Germinal center (tissue), 1 donor: ENCODE measurements at places on chromosomes 11 and 22.
A peak's percentile ranks its signal among the peaks of the same experiment; 100 is the strongest.

- no peak for DNase-seq
Observed at GRCh38 chr11:29326757-29327156, 690.1 kb downstream of the KCNA4 start.

- no peak for DNase-seq
Observed at GRCh38 chr11:1041471-1041870, 5.0 kb upstream of the MUC6 start.

- no peak for DNase-seq
Observed at GRCh38 chr11:35792846-35793192, 130.2 kb downstream of the TRIM44 start.

DNA sequence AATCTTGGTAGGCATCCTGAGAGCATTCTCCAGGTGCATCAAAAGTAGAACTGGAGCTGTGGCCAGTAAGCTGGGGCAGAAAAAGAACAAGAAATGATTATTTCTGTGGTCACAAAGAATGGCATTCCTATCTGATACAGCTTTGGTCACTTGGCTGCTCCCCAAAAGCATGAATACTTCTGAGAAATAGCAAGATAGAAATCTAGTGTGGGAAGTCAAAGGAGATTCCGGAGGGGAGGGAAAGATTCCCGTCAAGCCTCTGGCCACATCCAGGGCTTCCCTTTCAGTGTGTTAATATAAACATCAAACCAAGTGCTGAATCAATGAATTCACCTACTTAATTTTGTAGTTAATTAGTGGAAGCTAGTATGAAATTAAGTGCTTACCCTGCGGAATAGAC is 1185.4 kb downstream of the LRRC4C start:
- no peak for DNase-seq

- DNase-seq: no peak
Observed at GRCh38 chr11:130801333-130802122, 114.8 kb downstream of the SNX19 start.

- DNase-seq: no peak
Observed at GRCh38 chr11:32255841-32256240, 165.0 kb downstream of the RCN1 start.

- DNase-seq: no peak
Observed at GRCh38 chr11:63889344-63889743, 27.6 kb downstream of the RCOR2 start.

- DNase-seq: no peak
Observed at GRCh38 chr11:42271306-42271705, 811.9 kb upstream of the LRRC4C start.

- DNase-seq: no peak
Observed at GRCh38 chr11:23502826-23503225, 642.6 kb upstream of the CCDC179 start.

- DNase-seq: no peak
Observed at GRCh38 chr11:133306019-133306418, 226.3 kb downstream of the OPCML start.

DNA sequence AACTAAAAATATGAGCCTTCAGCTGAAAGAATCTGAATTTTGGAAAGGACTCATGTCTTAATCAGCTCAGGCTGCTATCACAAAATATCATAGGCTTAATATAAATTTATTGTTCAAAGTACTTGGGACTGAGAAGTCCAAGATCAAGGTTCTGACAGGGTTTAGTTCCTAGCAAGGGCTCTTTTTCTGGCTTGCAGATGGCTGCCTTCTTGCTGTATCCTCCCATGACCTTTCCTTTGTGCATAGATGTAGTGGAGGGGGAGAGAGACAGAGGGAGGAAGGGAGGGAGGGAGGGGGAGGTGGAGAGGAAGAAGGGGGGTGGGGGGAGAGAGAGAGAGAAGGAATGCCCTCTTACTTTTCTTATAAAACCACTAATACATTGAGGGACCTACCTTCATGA is 306.8 kb upstream of the DDI1 start:
- no peak for DNase-seq

- DNase-seq: no peak
Observed at GRCh38 chr11:71139516-71140205, 112.7 kb downstream of the SHANK2 start.

GRCh38 chr22:48821727-48822126 is 1005.9 kb downstream of the BRD1 start:
- DNase-seq: no peak

GRCh38 chr11:80846442-80846841 is 1405.6 kb upstream of the TENM4 start:
- DNase-seq: no peak

DNA sequence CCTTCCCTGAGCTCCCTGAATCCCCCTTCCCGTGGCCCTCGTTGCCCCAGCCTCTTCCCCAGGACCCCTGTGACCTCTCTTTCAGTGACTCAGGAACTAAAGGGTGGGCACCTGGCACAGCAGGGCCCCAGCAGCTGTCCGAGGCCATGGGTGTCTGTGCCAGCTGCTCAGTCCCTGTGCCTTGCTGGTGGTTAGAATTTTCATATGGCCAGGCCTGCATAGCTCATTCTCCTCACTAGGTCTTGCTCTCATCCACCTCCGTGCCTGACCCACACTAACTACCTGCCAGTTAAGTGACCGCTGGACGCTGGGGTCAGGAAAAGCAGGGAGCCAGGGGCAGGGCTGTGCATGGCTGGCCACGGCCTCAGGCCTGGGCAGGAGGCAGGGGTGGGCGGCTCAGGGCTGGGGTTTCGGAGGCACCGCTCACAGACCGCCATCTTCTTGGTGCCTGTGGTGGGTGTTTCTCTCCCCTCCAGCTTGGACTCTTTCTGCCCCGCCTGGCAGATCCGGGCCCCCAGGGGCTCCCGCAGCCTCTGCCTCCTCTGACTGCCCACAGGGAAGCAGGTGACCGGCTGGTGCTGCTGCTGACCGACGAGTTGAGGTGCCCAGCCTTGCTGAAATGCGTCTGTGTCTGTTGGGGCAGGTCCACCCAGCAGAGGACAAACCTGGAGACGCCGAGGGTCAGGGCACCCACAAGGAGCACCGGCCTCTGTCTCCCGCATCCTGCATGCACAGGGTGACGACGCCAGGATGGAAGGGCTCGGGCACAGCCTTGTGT is 20.3 kb downstream of the MRGPRD start:
- DNase-seq: no peak

- no peak for DNase-seq
Observed at GRCh38 chr11:111765320-111765983, 737 bp downstream of the PPP2R1B start.

DNA sequence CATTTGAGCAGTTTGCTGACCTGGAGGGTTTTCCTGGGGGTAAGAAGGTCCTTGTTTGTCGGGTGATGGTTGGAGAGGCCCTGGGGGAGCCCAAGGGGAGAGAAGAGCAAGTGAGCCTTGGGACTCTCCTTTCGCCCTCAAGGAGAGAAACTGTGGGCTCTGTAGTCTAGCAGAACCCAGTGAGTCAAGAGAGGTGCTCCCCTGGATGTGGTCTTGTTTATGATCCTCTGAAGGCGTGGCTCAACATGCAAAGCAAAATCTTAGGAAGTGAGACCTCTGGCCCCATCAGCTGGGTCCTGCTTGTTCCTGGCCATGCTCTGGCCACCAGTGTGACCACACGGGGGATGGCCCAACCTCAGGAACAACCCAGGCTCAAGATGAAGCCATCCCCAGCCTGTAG is 66.5 kb upstream of the ALX4 start:
- DNase-seq: no peak

DNA sequence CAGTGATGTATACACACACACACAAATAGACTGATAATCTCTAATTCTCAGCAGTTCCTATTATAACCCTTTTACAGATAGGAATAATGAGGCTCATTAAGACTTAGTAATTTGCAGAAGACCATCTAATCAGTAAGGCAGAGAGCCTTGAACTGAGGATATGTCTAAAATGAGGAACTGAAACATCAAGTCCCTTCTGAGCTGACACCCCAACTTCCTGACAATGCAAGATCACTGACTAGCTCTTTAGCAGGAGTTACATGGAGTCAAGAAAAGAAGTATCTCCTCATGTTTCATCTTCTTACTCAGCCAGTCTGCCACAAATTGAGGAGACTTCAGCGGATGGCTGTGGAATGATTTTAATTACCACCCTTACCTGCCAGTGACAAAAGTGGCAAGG is 193.0 kb downstream of the MSANTD4 start:
- DNase-seq: peak; percentile 8

- no peak for DNase-seq
Observed at GRCh38 chr22:42747701-42748513, 27.2 kb upstream of the A4GALT start.

- no peak for DNase-seq
Observed at GRCh38 chr22:45202333-45203149, 38.2 kb downstream of the KIAA0930 start.
